Thyroid gland (tissue), 4 donors: ENCODE measurements at places on chromosomes 3 and 15.

GRCh38 chr15:74769463-74770025, 12.3 kb upstream of the CSK start:
- DNase-seq, result no peak

- peak; percentile 55 for DNase-seq
Measured at GRCh38 chr15:65286069-65286703, 497 bp downstream of the PARP16 start.

GRCh38 chr3:163039636-163040035, 1543.0 kb downstream of the OTOL1 start:
- DNase-seq, result no peak

DNA sequence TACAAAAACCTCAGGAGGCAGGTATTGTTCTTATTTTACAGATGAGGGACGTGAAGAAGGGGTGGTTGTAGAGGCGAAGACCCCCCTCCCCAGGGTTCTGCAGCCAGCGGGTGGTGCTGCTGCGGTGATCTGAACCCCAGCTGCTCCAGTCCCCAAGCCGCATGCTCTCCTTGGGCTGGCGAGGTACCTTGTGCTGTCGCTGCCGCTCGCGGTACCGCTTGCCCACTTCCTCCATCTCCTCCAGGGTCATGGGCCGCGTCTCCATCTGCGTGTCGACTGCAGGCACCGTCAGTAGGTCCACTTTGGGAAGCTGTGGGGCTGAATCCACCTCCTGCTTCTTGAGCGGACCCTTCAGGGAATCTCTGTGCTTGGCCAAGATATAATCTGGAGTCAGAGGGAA, 17.5 kb downstream of the EFCAB12 start:
- DNase-seq, result no peak

- no peak for DNase-seq
Measured at GRCh38 chr15:80514071-80514780, 110.0 kb downstream of the ARNT2 start.

DNA sequence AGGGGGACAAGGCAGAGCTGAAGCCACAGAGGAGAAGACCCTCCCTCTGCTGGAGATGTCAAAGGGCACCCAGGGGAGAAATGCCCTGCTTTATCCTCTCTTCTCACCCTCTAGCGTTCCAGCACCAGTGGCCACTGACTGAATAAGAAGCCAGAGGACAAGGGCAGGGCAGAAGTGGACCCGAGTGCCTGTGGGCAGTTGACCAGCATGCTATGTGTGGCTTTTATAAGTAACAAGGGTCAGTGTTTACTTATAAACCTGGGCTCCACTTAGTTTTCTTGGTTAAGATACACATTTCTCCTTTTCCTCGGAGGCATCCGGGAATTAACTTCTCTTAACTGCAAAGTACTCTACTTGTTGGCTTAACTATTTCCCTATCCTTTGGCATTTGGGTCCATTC, 13.3 kb upstream of the HDAC11 start:
- no peak for DNase-seq
